Activated CD4-positive, CD25-positive, alpha-beta regulatory T cell treated with anti-CD3 and anti-CD28 coated beads, Interleukin-2, amount 50 U/mL, for 24 hours (primary cell): ENCODE measurements at places on chromosomes 2 and 18.

- ATAC-seq, result no peak
Observed at GRCh38 chr2:37300578-37300977, 24.1 kb downstream of the PRKD3 start.

DNA sequence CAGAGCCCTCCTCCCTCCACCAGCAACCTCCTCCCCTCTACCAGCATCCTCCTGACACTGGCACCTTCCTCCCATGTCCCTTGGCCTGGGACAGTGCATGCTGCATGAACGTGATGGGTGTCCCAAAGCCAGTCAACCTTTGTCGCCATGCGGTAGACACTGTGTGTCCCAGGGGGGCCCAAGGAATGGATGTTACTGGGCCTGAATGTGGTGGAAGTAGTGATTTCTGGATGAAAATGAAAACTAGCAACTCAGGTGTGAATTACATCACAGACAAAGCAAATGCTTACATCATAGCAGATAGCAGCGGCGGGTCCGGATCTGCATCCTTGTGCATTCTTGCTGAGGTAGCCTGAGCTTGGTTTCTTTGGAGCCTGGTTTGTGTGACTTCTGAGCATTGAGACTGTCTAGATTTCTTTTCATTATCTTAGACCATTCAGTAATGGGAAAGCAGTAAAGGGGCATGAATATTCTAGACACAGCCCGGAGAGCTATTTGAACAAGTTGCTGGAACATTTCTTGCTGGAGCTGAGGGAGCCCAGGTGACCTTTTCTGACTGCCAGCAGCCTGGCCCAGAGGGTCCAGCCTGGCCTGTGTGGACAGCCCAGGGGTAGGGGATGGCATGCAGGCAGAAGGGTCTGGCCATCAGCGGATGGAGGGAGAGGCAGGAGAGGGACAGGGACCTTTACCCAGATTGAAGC is 100.4 kb downstream of the FAM210A start:
- ATAC-seq, result no peak

GRCh38 chr2:64942693-64943092 is 46.5 kb upstream of the SLC1A4 start:
- ATAC-seq, result no peak

- ATAC-seq, result no peak
Observed at GRCh38 chr2:158131919-158132566, 30.4 kb downstream of the UPP2 start.

DNA sequence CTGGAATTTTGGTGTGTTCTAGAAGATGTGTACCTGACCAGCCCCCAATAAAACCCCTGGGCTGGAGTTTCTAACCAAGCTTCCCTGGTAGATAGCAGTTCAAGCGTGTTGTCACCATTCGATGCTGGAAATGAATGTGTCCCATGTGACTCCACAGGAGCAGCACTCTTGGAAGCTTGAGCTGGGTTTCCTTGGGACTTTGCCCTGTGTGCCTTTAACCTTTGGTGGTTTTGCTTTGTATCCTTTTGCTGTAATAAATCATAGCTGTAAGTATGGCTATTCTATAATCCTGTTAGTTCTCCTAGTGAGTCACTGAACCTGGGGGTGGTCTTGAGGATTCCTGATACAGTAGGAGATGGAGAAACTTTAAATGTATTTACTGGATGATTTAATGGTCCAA is 65.2 kb downstream of the KLHL14 start:
- no peak for ATAC-seq

DNA sequence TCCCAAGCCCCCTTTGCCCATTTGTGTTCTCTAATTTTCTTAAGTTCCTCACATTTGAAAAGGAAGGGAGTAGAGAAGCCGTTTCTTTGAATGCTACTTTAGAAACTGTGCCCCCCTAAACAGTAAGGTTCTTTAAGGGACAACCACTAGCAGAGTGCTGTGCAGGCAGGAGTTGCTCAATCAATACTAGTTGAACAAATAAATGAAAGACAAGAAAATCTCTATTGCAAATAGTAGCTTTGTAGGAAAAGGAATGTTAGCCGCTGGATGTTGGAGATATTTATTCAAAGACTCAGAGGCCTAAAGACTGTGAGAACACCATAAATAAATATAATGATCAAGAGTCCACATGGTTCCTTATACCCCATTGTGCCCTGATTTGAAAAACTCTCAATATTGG is 119.8 kb upstream of the SMAD7 start:
- no peak for ATAC-seq

- ATAC-seq, result no peak
Observed at GRCh38 chr2:173280853-173281252, 73.8 kb upstream of the CDCA7 start.

DNA sequence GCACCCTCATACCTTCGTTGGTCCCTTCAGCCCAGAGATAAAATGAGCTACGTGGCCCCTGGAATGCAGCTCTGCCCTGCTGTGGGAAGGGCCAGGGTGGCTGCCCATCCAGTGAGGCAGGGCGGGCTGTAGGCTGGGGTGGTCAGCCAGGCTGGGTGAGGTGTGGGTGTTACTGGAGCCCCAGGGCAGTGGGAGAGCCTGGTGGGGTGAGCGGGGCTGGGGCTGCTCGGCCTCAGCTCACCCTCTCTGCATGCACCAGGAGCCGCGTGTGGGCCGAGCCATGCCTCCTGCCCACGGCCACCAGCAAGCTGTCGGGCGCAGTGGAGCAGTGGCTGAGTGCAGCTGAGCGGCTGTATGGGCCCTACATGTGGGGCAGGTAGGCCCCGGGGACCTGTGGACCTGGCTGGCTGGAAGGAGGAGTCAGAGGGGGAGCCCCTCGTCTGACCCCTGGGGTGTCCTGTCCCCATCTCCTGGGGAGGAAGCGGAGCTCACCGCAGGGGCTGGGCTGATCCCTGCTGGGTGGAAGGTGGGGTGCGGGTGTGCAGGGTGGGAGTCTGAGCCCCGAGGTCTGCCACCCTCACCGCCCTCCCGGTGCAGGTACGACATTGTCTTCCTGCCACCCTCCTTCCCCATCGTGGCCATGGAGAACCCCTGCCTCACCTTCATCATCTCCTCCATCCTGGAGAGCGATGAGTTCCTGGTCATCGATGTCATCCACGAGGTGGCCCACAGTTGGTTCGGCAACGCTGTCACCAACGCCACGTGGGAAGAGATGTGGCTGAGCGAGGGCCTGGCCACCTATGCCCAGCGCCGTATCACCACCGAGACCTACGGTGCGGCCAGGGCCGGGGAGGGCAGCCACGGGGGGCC is 5.5 kb downstream of the RNPEPL1 start:
- ATAC-seq, result no peak

DNA sequence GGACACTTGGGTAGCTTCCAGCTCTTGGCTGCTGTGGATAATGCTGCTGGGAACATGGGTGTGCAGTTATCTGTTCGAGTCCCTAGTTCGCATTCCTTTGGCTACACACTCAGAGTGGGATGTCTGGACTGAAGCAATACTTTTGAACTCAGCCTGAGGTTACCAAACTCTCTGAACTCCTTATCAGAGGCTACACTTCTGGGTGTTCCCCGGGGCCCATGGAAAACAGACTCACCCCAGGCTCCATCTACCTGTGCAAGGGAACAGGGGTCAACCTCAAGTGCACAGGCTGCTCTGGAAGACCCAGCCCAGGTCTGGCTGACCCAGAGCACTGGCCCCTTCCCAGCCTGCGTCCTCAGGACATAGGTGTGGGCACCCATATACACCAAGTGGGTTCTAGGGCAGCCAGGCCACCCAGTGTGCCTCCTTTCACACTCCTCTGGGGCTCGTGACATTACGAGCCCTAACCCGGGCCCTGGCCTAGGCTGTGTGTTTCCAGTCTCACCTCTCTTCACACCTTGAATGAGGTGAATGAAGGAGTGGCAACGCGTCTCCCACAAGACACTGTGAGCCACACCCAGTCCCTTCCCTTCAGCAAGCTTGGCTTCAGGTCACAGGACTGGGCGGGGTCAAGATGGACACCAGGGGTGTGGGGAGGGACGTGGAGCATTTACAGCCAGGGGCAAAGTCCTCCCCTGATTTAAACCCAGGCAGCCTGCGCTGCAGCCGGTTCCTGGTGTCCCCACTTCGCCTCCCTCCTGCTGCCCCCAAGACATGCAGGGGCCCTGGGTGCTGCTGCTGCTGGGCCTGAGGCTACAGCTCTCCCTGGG is at the start of gene ALPI:
Gene ALPI (plus strand): TSS at position 728 of the 830 bp plus-strand sequence. CDS start 47 bp downstream, at position 775.
- no peak for ATAC-seq

GRCh38 chr2:239077260-239077659 is 229.4 kb downstream of the TWIST2 start:
- ATAC-seq, result no peak
